ENCODE measurements at places on chromosomes 7 and 10.

GRCh38 chr7:41492603-41493002 lies 210.3 kb downstream of the INHBA start:
- no peak for DNase-seq

DNA sequence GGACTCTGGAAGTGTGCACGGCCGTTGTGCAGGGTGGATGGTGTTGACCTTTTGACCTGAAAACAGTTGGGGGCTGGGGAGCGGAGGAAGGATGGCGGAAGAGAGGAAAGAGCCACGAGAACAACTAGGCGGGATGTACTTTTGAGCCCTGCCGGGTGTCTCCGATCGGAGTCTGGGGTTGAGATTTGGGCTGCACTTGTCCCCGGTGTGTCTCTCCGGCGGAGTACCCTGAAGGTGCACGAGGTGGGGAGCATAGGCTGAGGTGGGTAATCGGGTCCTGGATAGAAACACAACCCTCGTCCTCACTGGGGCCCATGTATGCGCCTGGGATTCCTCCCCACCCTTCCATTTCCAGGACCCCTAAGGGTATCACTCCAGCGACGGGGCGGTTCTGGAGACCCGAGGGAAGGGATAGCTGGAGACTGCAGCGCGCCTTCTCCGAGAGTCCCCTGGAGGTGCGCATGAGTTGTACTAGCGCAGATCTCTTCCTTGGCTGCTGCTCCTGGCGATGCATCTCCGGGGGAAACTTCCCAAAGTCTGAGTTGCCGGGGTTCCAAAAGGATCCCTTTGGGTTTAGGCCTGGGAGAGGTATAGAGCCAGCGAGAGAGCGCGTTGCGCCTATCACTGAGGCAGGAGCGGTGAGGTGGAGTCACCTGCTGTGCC lies 4.6 kb upstream of the HMX2 start:
- no peak for DNase-seq

GRCh38 chr7:12583922-12584321 lies 13.4 kb downstream of the SCIN start:
- no peak for DNase-seq

- no peak for DNase-seq
These were observed 3.5 kb upstream of the GNB2 start for GRCh38 chr7:100670074-100670473.

DNA sequence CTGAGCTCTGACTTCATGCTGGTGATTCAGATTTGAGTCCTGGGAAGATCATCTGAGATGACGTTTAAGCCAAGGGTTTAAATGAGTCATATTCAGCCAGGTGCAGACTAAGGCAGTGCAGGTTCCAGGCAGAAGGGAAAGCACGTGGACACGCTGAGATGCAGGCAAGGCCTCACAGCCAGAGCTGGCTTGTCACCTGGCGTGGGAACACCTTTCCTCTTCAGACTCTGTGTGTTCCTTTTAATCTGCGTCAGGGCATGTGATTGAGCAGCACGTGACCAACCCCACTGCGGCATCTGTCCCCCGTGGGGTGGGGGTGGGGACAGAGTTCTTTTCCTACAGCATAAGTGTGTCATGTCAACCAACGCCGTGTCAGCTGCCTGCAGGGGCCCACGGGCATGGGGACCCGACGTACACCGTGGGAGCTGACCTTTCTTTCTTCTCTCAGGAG lies 10.7 kb upstream of the IDI2 start:
- peak; percentile 40 for DNase-seq

DNA sequence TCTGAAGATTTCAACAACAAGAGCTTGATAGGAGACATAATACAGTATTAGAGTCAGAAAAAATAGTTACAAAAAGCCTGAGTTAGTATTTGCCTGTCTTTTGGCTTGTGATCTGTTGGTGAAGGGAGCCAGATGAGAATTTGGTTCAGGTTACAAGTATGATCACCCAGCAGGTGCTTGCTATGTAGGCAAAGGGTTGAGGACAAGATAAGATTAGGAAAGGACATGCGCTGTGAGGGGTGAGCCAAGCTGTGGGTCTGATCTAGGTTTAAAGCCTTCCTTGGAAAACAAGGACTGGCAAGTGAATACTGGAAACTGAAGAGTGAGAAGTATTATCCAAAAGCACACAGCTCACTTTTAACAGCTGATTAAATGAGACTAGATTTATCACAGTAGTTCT lies 28.7 kb upstream of the CD36 start:
- DNase-seq = no peak
